ENCODE measurements at places on chromosomes 6 and 20.

DNA sequence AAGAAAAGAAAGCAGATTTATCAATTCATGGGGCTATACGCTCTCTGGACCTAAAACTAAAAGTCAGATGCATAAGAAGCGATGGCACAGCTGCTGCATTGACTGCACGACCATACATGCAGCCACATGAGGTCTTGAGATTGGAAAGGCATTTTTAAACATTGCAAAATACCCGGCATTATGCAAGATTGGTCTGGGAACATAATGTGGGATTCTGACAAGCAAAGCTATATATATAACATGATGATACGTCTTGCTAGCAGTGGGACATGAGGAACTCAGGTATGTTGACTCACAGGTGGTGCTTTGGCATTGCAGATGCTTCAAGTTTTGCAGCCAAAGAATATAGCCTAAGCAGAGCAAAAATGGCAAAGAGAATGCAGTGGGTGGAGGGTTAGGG, 55.1 kb downstream of the SAMD3 start:
- DNase-seq, result no peak

DNA sequence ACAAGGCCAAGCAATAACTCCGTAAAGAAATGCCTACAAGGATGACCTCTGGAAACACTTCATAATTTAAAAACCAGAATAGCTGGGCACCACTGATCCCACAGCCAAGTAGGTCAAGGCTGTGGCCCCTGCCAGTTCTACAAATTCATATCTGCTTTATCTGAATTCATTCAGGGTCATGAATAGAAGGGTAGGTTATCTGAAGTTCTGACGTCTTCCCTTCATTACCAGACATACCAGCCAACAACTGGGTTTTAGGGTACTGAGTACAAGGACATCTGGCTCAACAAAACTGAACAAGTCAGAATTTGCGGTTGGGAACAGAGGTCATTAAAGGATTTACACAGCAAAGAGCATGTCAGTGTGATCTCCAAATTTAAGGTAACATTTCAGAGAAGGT, 26.0 kb downstream of the MAP3K5 start:
- DNase-seq, result no peak

DNA sequence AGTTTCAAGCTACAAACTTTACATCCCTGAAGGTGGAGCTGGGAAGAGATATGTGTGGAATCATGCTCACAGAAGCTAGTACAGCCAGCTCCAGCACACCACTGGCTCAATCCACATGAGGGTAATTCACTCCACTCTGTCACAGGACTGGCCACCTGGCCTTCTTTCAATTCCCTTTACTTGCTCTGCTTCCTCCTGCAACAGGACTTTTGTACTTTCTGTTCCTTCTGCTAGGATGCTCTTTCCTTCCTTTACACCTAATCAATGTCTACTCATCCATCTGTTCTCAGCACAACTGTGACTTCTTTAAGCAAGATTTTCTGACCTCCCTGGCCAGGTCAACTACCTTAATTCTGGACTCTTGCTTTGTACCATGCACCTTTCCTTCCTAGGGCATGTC, 39.4 kb upstream of the MYB start:
- no peak for DNase-seq

GRCh38 chr6:143399176-143399575, 51.3 kb downstream of the ADAT2 start:
- no peak for DNase-seq

- DNase-seq, result no peak
Observed at GRCh38 chr6:108896111-108896661, 48.0 kb downstream of the ARMC2 start.

GRCh38 chr6:142013287-142013686, 119.4 kb upstream of the GJE1 start:
- no peak for DNase-seq

GRCh38 chr20:16975682-16976081, 227.5 kb downstream of the OTOR start:
- DNase-seq, result no peak

DNA sequence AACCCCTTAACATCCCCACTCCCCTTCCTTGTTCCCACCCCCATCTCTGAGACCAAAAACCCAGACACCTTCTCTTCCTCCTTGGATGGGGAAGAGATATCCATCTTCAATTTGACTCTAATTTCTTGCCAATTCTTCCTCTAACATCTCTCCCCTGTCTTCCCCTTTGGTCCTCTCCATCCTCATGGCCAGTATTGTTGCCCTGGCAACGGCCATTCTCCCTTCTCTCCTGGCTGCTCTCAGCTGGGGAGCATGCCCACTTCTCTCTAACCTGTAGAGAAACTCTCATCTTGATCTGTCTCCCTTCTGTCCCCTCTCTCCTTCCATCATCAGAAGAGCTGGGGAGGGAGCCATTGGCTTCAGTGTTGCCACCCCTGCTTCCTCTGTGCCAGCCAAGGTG, 86.7 kb downstream of the SRC start:
- no peak for DNase-seq

GRCh38 chr6:143536461-143536865, 24.9 kb upstream of the FUCA2 start:
- DNase-seq, result no peak

DNA sequence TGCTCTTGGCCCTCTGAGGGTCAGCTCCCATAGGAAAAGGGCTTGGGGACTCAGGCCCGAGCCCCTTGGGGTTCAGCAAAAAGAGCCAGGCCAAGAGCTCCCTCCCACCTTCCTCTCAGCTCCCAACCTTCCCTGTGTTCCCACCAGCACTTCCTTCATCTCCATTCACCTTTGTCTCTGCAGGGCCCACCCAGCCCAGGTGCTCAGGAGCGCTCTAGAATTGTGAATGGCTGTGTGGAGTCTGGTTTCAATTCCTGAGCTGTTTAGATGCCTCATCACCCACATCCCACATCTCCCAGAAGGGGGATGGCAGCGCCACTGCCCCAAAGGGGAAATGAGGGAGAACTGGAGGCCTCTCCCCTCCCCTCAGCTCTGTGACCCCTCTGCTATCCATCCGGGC, 7.7 kb downstream of the GRM4 start:
- DNase-seq, result no peak

GRCh38 chr6:1872649-1873131, 263.0 kb downstream of the FOXC1 start:
- no peak for DNase-seq

- DNase-seq, result no peak
Observed at GRCh38 chr6:83514866-83515466, 2.6 kb downstream of the PRSS35 start.

DNA sequence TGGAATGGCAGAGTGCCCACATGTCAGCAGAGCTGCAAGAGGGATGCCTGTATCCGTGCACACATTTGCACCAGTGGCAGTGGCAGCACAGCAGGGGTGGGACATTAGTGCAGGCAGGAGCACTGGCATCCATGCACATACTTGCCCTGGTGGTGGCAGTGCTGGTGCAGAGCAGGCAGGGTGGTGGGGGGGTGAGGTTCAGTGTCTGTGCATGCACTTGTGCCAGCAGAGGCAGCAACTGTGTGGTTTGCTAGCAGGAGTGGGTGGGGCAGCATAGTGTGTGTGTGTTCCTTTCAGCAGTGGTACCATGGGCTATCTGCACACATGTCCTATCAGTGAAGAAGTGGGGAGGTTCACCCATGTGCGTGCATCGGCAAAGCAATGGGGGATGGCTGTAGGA, 151.6 kb downstream of the EPM2A start:
- no peak for DNase-seq

DNA sequence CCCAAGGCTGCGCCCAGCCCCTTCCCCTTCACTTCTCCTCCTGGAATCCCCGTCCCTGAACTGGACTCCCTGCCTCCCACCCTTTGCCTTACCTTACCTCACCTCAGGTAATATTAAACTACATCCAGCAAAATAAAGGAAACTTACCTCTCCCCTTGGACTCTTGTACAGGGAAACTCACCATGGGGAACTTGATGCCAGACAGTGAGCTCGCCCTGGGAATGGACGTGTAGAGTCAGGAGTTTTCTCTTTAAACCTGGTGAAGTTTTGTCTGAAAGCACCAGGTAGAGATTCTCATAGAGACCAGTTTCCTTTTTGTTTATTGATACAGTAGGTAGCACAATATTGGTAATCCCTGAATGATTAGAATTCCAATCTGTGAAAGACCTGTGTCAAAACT, 544 bp upstream of the HLA-C start:
- no peak for DNase-seq

DNA sequence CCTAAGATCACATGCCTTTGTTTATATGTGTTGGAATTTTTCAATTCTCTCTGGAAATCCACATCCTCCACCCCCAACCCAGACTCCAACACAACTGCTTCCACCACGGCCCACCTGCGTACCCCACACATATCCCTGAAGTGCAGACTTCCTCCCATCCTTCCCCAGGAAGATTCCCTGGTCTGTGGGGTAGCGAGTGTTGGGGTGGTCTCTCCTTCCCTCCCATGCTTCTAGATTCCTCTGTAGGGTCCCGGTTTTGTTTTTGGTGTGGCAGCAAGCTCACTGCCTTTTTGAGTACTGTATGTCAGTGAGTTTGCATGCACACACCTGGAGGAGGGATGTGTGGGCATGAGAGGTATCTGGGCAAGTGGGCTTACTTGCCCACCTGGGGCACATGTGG, 127.6 kb downstream of the MRPL14 start:
- no peak for DNase-seq

GRCh38 chr20:13426870-13427269, 205.8 kb downstream of the ISM1 start:
- no peak for DNase-seq

GRCh38 chr6:3793545-3793944, 42.0 kb upstream of the PXDC1 start:
- DNase-seq, result no peak

DNA sequence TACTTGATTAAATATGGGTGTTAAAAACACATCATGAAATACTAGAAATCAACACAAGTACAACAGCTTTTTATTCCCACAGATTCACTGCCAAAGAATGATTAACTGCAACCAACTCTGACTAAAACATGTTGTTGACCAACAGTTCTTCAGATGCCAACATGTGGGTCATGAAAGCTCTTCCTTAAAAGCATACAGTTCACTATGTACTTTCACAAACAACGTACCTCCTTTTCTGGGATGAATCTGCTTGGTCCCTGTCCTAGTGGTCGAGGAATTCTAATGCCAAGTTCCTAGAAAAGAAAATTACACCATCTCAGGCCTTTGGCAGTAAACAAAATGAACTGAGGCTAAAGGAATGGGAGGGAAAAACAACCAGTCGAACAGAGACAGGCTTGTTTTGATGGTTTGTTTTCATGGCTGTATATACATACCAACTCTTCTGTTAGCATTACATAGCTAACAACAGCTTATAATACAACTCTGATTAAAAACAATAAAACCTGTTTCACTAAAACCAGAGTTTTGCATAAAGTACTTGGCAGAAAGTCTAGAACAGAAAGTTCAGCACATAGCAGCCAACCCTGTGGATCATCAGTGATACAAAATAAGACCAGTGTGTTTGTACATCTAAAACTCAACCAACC, 92.5 kb downstream of the SESN1 start:
- DNase-seq, result no peak

DNA sequence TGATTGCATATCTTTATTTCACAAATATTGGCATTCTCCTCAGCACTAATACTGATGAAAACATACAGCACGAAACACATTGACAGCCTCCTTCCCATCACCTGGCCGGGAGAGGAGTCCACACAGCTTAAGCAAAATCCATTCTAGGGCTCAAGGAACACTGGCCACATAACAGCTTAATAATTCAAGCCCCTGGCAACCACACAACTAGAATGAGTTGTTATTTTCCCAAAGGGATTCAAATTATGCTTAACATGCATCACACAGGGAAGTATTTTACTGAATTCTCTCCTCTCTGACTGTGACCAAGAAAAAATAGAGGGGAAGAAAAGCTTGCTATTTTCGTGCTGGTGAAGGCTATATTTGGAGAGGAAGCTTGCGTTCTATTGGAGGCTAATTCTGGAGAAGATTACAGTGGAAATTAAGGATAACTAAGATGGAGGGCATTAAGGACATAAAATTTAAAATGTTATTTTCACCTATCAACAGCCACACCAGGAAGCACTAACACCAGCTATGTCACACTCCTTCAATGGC, 198.5 kb downstream of the ADGRG6 start:
- no peak for DNase-seq

DNA sequence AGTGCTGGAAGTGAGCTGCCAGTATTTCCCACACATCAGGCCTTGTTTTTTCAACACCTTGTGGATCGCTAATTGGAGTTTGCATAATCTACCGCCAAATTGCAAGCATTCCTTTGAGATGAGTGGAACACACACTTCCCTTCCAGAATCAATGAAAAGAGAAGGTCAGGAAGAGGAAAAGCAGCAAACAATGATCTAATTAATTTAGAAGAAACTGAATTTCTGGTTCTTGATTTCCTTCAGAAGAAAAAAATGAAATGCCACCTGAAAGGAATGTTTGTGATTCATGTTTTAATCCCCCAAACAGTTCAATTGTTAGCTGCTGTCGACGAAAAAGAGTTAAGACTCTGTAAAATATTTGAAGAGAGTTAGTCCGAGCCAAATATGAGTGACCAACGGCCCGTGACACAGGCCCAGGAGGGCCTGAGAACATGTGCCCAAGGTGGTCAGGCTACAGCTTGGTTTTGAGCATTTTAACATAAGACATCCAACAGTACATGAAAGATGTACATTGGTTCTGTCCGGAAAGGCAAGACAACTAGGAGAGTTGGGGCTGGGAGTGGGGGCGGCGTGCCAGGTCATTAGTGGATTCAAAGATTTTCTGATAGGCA, 182.3 kb downstream of the MTFR2 start:
- DNase-seq, result no peak

DNA sequence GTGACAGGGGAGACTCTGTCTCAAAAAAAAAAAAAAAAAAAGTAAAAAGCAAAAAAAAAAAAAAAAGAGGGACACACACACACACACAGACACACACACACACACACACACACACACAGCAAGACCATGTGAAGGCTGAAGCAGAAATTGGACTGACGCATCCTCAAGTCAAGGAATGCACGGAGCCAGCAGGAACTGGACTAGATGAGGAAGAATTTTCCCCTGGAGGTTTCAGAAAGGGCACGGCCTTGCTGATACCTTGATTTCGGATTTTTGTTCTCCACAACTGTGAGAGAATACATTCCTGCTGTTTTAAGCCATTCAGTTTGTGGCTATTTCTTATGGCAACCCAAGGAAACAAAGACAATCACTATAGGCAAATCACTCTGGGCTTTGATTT, 176.9 kb upstream of the SALL4 start:
- no peak for DNase-seq

- no peak for DNase-seq
Observed at GRCh38 chr6:8820313-8820712, 385.0 kb upstream of the SLC35B3 start.
